ENCODE measurements at places on chromosomes 16 and 17.

DNA sequence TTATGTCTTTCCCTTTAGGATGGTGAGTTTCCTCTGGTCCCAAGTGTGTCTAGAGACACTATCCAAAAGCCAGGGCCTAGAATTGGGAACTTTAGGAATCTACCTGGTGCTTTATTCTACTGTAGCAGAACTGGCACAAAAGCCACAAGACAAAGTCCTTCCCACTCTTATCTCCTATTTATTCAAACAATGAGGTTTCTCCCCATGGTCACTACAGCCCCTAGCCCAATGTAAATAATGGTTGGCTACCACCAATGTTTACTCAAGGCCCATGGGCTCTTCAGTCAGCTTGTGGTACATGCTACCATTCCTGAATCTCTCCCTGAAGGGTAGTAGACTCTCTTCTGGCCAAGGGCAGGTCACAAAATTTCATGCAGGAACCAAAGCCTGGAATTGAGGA is 789.4 kb upstream of the KIF2B start:
- DNase-seq = no peak

- no peak for DNase-seq
Measured at GRCh38 chr16:82633964-82634600, 7.3 kb downstream of the CDH13 start.

GRCh38 chr17:55420776-55421178 is 858 bp downstream of the MMD start:
- peak; percentile 60 for DNase-seq

DNA sequence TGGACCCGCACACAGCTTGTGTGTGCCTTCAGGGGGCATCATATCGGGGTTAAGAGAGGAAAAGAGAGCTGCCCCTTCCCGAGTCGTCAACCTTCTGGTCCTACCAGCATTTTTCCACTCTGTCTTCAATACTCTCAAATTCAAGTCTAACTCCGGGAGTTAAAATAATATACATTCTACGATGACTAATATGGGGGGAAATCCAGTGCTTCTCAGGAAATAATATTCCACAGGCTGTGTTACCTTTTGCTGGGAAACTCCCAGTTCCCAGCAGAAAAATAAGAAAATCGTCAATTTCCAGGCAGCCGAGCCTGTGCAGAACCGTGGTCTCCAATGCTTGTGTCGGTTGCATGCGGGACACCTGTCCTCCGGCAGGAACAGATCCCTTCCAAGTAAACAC is 105.0 kb upstream of the FOXF1 start:
- peak; percentile 26 for DNase-seq

DNA sequence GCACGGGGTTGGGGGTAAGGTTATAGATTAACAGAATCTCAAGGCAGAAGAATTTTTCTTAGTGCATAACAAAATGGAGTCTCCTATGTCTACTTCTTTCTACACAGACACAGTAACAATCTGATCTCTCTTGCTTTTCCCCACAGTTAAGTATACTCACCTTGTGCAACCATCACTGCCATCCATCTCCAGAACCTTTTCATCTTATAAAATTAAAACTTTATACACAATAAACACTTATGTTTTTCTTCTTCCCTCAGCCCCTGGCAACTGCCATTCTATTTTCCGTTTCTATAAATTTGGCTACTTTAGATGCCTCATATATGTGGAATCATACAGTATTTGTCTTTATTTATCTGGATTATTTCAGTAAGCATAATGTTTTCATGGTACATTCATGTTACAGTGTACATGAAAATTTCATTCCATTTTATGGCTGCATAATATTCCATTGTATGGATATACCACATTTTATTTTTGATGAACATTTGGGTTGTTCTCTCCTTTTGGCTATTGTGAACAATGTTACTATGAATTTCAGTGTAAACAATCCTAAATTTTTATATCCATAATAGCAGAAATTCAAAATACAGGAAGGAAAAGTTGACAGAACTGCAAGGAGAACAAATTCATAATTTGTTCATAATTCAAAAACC is 25.7 kb upstream of the FA2H start:
- no peak for DNase-seq

DNA sequence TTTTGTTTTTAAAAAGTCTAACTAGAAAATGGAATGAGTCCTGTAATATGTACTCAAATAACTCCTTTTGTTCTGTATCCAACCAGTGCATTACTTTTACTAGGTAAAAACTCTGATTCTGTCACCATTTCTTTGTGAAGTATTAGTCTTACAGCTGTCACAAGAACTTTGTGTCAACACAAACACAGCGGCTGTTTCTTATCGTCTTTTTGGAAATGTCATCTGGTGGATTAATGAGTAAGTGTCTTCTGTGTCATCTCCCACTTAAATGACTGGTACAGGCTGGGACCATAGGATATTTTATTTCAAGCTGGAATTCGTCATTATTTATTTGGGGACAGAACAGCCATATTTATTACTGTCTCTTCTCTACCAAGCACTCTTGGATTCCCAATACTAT is 19.1 kb upstream of the ALDH3A2 start:
- DNase-seq = no peak

GRCh38 chr17:19329839-19330238 is 32.7 kb downstream of the B9D1 start:
- DNase-seq = no peak

GRCh38 chr16:49961089-49961488 is 63.9 kb upstream of the CNEP1R1 start:
- DNase-seq = no peak

DNA sequence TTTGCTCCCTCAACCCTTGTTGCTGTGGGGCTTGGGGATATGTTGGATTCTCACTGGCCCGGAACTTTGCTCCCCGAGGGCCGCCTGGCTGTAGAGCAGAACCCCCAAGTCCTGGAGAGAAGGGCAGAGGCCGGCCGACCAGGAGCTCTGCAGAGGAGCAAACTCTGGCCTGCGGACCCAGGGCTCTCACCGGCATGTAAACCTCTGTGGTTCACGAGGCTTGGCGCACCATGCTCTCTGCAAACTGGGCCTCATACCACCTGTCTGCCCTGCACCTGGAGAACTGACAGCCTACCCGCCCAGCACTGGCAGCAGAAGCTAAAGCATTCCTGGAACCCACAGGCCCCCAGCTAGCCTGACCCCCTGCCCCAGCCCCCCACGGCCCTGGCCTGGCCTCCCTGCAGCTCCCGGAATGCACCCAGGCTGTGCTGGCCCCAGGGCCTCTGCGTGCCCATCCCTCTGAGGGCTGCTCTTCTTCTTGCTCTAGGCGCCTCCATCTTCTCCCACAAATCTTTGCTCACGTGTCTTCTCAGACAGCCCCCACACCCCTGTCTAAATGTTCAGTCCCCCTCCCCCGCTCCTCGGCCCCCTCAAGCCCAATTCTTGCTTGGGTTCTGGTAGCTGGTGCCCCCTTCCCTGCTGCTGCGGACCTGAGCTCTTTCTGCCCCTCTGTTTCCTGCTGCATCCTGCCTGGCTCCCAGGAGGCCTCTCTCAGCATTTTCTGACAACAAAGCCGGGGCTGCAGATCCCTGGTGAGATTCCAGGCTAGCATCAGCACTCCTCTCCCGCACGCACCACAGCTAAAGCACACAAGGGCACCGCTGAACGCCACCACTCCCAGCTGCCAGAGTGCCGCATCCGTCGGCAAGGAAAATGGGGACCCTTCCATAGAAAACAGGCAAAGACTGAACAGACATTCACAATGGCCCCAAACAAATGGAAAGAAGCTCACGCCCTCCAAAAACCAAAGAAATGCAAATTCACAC is 23.3 kb downstream of the ACTG1 start:
- no peak for DNase-seq

- DNase-seq = no peak
Measured at GRCh38 chr17:45077643-45078042, 16.5 kb downstream of the NMT1 start.

DNA sequence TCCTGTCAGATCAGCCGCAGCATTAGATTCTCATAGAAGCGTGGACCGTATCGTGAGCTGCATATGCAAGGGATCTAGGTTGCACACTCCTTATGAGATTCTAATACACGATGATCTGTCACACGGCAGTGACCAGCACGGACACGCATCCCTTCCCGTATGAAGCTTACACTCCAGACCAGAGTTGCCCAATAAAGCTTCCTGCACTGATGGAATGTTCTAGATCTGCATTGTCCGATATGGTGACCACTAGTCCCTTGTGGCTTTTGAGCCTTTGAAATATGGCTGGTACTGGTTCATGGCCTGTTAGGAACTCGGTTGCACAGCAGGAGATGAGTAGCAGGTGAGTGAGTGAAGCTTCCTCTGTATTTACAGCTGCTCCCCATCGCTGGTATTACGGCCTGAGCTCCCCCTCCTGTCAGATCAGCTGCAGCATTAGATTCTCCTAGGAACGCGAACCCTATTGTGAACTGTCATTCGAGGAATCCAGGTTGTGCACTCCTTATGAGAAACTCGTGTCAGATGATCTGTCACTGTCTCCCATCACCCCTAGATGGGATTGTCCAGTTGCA is 49.8 kb upstream of the ZCCHC14 start:
- DNase-seq = no peak

DNA sequence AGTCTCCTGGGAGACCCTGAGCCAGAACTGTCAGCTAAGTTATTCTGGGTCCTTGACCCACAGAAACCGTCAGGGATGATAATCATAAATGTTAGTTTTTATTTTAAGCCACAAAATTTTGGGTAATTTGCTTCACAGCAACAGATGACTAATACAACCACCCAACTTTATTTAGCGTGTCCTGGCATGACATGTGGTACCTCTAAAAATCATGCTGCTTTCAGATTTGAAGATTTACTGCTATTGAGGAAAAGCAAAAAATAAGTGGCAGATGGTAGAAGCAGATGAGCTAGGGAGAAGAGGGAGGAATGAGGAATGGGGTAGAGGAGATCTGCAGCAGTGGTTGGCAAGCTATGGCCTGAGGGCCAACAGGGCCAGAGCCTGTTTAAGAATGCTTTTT is 90.4 kb downstream of the TMEM100 start:
- DNase-seq = no peak

Data from kidney capillary endothelial cell (primary cell).